Pancreas (tissue), 10 donors: ENCODE measurements at places on chromosomes 3 and 15.

DNA sequence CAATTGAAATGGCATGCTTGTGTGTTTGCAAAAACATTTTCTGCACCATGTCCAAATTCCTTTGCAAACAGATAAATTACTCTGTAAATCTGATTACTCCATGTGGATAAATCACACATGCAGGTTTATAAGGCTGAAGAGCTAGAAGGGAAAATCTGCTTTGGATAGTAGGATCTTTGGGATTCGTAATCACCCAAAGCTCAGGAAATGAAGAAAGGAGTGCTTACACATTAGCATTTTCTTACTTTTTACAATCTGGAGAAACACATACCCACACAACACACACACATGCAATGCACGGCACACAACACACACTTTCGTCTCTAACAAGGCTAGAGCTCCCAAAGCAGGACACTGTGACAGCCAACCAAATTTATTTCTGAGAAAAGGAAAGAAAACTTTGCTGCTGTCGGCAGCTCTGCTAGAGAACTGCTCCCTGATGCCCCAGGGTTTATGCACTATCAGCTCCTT lies 2.1 kb downstream of the LSAMP start:
- DNase-seq = no peak

- no peak for DNase-seq
Measured at GRCh38 chr15:32709295-32710033, 8.3 kb upstream of the GREM1 start.

DNA sequence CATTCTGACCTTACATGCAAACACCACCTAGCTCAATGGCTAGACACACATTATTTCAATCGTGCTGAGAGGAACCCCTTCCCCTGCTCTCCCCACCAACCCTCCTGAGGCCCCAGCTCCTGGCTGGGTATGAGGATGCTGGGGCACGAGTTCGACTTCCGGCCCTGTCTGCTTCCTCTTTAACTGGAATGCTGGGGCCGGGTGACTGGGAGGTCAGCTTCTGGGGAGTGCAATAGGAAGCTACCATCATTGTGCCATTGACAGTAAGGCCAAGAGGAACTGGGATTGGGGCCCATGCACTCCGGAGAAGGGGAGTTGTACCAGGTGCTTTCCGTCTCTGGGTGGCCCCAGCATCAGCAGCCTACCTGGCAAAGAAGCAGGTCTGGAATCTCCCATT lies 15.6 kb upstream of the TLE3 start:
- DNase-seq = no peak

GRCh38 chr3:94927175-94927574 lies 864.3 kb downstream of the NSUN3 start:
- no peak for DNase-seq

GRCh38 chr3:197353867-197354567 lies 55.6 kb upstream of the DLG1 start:
- no peak for DNase-seq
